ENCODE measurements at places on chromosomes 5 and 9.

DNA sequence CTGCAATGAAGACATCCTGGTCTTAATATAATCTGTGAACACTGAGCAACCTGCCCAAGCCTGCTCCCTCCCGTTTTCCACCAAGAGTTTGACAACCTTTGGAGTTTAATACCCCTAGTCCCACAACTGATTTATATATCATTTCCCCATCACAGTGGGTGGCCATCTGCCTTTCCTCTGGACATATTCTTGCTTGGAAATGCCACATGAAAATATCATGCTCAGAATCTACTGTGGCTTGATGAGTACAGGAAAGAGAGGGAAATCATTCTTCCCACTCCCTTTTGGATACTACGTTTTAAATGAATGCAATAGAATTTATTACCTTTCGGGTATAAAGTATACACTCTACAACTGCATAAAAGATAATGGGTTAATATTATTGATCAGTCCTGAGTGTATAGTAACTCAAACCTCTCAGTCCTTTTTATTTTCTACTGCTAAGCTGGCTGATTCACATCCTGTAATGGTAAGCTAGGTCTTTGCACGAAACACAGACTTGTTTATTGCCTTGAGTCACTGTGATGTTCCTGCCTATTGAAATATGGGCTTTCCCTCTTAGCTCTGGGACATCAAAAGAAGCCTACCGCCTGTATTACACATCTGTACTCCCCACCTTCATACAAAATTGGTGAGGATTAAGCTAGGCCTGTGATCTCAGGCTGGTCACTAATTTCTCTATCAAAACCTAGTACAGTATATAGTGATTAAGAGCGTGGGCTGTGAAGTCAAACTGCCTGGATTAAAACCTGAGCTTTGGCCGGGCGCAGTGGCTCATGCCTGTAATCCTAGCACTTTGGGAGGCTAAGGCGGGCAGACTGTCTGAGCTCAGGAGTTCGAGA lies 67.6 kb upstream of the NR5A1 start:
- no peak for DNase-seq

- DNase-seq = no peak
Measured at GRCh38 chr5:93601802-93602155, 18.8 kb downstream of the NR2F1 start.

- no peak for DNase-seq
Measured at GRCh38 chr5:157212307-157212706, 31.7 kb downstream of the ITK start.

- no peak for DNase-seq
Measured at GRCh38 chr9:130741831-130742449, 48.4 kb downstream of the EXOSC2 start.
